ENCODE measurements at places on chromosomes 6 and 20. TPM values are rescaled to one million over a fixed set of nuclear protein-coding genes. Genes with fewer than 3 reads are reported as not detected.

The ANGPT4 gene
- total RNA-seq = not detected

GRCh38 chr20:18397030-18397429 lies 69.8 kb downstream of the DZANK1 start:
- no peak for DNase-seq

- DNase-seq = peak; percentile 37
Observed at GRCh38 chr20:12014276-12014675, 96.6 kb downstream of the BTBD3 start.

- DNase-seq = no peak
Observed at GRCh38 chr20:58765780-58766179, 73.2 kb downstream of the NPEPL1 start.

DNA sequence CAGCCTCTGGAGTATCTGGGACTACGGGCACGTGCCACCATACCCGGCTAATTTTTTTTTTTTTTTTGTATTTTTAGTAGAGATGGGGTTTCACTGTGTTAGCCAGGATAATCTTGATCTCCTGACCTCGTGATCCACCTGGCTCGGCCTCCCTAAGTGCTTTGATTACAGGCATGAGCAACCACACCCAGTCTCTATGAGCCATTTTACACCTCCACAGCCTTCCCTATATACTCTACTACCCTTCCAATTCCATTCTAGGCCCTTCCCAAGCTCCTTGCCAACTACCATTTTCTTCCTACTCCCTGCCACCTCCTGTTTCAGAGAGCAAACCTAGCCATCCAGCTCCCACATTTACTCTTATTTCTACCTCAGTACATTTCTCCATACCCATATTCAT lies 7.7 kb upstream of the HLA-DMA start:
- DNase-seq = no peak

The MAD2L1BP gene
- total RNA-seq = 20.6 TPM

- DNase-seq = no peak
Observed at GRCh38 chr6:40295251-40295950, 291.8 kb downstream of the LRFN2 start.

GRCh38 chr6:10542213-10542612 lies 21.1 kb downstream of the GCNT2 start:
- no peak for DNase-seq

DNA sequence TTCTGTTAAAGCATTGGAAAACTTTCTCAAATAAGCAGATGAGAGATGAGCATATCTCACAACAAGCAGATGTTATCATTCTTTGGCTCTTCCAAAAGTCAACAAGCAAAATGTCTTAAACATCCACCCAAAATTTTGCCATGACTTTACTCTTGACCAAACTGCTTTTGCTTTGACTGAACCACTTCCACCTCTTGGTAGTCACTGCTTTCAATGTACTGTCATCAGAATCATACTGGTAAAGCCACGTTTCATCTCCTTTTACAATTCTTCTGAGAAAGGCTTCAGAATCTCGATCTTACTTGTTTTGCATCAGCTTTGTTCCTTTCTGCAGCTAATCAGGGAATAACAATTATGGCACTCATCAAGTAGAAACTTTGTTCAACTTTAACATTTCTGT lies 498.5 kb upstream of the GJE1 start:
- no peak for DNase-seq

DNA sequence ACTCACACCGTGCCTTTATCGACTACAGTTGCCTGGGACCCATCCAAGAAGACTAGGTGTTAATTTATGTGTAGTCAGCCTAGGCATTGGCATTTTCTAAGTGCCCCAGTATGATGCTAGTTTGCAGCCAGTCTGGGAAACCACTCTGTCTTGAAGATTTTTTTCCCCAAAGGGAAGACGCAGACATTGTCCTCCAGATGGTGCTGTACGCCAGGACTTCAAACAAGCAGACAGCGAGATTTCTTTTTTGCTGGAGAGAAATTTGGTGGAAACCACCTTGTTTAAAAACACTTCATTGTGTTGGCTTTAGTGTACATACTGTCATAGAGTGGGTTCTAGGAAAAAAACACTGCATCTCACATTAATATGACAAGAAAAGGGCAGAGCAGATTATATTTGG lies 30.0 kb downstream of the ALDH5A1 start:
- peak; percentile 51 for DNase-seq

DNA sequence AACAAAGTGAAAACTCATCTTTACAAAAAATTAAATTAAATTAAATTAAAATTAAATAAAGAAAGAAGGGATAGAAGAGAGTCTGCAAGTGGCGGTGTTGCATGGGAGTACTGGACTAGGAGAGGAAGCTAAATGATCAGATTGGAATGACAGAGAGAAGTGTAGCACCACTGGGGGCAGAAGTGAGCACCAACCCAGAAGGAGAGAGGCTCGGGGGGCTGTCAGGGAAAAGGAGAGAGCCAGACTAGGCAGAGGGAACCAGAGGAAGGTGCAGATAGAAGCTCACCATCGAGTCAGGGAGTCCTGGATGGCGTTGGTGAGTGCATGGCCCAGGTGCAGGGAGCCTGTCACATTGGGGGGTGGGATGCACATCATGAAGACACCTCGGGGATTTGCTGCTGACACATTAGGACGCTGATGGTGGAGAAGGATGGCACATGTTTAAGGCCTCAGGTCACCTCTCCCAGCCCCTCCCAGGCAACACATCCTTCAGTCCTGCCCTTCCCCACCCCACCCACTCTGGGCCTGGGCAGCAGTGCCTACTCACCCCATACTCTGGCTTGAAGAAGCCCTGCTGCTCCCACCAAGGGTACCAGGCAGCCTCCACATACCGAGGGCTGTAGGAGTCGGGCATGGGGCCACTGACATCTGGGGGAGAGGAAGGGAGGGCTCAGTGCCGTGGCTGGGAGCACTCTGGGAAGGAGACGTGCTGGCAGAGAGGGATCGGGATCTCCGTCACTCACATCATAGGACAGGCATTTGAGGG lies 4.0 kb downstream of the VARS1 start:
- peak; percentile 54 for DNase-seq

GRCh38 chr20:58892141-58892931 lies 39.8 kb downstream of the GNAS start:
- peak; percentile 56 for DNase-seq

The MOXD1 gene
- total RNA-seq = 78.8 TPM

DNA sequence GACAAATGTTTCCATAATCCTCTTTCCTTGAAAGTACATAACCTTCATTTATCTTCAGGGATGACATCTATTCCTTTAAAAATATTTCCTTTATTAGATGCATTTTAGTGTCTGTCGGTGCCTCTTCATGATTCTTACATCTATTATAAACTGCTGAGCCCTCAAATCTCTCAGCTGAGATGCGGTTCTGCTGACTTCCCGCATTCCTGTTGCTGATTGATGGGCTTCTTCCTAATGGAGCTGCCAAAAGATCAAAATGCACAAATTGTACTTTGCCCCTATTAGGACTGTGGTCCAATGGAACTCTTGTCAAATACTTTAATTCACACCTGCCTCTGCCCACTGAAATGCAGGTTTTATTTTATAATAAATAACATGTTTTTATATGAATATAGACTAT lies 78.7 kb upstream of the SAMD5 start:
- DNase-seq = no peak

GRCh38 chr6:44739181-44739580 lies 351.7 kb downstream of the CDC5L start:
- no peak for DNase-seq

- no peak for DNase-seq
Observed at GRCh38 chr6:40394381-40394780, 192.8 kb downstream of the LRFN2 start.
